ENCODE measurements at places on chromosomes 5 and 9. TPM values are rescaled to one million over a fixed set of nuclear protein-coding genes. Genes with fewer than 3 reads are reported as not detected.

TARS1 gene
- total RNA-seq = 46.7 TPM

DNAJB5 gene
- total RNA-seq = 2.1 TPM

DNA sequence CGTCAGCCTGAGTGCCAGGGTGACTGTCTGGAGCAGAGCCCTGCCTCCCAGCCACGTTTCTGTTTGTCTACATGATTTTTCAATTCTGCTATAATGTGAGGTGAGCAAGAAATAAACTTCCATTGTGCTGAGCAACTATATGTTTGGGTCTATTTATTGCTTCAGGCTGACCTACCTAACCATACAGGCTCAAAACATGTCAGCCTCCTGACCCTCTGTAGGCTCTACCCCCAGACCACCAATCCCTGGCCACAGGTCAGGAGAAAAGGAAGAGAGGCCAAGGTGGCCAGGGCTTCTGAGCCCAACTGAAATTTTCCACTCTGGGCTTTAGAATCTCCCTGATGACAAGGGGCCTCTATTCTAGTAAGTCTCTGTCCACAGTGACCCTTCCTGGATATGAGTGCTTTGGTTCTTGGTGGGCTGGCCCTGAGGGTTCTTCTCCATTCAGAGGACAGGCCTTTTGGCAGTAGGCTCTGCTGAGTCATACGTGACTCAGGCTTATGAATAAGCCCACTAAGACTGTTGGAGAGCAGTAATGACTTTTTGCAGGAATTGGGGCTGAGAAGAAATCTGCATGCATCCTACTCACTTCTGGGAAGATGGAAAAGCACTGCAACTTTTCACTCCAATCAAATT, 117.2 kb upstream of the TBCA start:
- no peak for DNase-seq

DNA sequence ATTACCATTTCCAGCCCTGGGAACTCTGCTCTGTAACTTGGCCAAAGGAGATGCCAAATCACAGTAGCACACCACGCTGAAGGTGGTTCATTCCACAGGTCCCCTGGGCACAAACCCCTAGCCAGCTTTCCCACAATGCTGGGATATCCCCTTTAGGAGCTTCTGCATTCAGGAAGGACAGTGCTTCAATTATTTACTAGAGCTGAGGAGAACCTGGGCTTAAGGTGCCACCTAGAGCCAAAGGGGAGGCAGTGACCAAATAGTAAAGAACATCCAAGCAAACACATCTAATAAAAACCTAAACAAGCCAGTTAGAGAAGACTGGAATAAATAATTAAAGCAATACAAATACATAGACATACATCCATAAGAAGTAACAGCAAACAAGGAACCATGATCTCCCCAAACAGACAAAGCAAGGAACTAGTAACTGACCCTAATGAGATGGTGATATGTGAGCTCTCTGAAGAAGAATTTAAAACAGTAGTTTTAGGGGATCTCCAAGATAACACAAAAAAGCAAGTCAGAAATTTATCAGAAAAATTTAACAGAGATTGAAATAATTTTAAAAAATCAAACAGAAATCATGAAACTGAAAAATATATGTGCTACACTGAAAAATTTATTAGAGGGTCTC, 14.6 kb downstream of the KIF4B start:
- DNase-seq = no peak

DNA sequence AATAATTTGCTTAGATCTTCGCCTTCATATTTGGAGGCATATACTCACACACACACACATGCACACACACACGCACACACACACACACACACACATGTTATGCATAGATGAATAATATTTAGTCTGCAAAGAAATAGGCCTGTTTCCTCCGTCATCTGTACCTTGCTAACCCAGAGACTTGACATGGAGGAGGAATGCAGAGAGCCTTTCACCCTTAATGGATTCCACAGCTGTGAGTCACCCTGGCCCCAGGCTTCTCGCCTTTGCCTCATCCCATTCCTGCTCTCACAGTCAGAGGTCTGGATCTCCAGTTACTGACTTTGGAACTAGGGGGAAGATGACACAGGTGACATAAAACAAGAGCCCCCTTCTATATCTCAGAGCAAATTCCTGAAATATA, 29.7 kb downstream of the ZNF462 start:
- DNase-seq = no peak

- DNase-seq = peak; percentile 44
Measured at GRCh38 chr5:177304392-177305119, 957 bp downstream of the PRELID1 start.

DNA sequence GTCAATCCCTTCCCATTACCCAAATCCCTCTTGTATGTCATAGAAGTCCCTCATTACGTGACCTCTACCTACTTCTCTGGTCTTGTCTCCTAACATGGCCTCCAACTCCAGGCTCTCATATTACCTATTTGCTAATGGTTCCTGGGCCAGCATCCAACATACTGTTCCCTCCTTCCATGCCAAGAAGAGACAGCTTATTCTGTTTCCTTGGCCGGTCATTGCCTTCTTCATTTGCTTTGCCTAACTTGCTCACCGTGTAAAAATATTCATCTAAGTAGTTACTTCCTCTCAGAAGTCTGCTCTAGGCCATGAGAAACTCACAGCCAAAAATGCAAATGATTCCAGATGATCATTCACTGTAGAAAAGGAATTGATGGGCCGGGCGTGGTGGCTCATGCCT, 8.9 kb upstream of the IL6ST start:
- no peak for DNase-seq

- DNase-seq = no peak
Measured at GRCh38 chr5:10761933-10762775, 1.1 kb upstream of the DAP start.

DNA sequence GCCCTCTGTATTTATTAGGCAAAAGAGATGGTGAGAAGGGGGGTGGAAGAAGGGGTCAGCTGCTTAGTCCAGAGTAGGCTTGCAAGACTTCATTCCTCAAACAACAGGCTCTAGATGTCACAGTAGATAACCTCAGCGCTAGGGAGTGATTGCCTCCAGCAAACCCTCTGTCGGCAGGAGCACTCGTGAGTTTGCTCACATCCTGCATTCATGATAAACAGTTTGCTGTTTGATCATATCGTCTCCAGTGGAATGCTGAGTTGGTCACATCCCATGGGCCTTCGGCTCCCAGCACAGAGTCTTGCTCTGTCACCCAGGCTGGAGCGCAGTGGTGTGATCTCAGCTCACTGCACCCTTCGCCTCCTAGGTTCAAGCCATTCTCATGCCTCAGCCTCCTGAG, 3.6 kb downstream of the TTC23L start:
- no peak for DNase-seq

DNA sequence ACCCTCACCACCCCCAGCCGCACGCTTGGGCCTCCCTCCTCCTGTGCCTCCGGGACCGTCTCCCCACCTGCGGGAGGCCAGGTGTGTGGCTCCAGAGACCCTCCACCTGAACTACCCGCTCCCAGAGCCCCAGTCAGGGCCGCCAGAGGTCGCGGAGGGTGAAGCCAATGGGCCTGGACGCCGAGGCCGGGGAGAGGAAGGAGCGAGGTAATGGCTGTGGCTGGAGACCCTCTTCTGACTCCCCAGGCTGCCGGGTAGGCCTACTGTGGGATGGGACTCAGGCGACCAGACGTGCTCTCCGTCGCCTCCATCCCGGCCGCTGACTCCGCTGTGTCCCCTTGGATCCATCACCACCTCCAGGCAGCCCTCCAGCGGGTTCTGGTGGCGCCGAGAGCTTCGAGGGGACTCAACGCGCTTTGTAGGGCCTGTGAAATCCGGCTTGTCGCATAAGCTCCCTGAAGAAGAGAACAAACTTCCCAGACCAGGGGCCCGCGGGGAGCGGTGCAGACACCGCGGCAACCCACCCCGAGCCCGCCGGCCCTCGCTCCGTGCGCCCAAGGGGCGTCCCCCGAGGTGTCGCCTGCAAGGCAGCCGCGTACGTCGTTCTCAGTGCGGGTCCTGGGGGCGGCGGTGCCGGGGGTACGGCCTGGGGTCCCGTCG, 12.6 kb downstream of the IRX2 start:
- no peak for DNase-seq

- no peak for DNase-seq
Measured at GRCh38 chr5:1367149-1367548, 22.2 kb upstream of the CLPTM1L start.

Measured in CD4-positive, CD25-positive, alpha-beta regulatory T cell (primary cell).